ENCODE measurements at places on chromosomes 3 and 15.

GRCh38 chr15:59862191-59863155 is 141.6 kb upstream of the FOXB1 start:
- no peak for DNase-seq

- DNase-seq: peak; percentile 73
Measured at GRCh38 chr3:120678331-120678947, 3.6 kb downstream of the HGD start.

DNA sequence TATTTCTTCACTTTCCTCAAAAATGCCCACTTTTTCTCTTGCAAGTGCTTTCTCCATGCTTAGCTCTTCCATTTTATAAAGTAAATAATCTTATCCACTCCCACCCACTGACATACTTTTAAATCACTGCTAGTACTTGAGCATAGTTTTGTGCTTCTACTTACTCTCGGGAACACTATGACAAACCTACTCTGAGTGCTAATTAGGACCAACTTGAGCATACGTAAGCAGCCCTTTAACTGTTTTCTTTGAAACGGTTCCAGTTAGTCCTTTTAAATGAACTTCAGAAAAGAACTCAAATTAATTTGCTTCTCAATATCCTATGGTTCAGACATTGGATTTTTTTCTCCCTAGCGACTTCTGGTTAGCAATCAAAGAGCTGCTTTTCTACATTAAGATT is 280.0 kb upstream of the SOX2 start:
- no peak for DNase-seq

DNA sequence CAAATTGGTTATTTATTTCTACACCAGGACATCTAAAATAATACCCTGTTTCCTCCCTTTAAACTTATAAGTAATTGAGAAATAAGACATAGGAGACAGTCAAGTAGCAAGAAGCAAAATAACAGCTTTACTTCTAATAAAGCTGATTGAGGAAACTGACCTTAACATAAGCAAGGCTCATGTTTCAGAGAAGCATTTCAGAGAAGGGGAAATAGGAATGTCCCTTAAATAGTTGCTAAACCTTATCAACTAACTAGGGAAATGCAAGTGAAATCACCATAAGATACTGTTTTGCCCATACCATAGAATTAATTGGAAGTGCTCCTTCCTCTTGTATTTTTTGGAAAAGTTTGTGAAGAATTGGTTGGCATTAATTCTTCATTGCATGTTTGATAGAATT is 84.9 kb downstream of the B3GALNT1 start:
- DNase-seq: no peak

- DNase-seq: peak; percentile 24
Measured at GRCh38 chr15:67240235-67241131, 14.0 kb downstream of the AAGAB start.

DNA sequence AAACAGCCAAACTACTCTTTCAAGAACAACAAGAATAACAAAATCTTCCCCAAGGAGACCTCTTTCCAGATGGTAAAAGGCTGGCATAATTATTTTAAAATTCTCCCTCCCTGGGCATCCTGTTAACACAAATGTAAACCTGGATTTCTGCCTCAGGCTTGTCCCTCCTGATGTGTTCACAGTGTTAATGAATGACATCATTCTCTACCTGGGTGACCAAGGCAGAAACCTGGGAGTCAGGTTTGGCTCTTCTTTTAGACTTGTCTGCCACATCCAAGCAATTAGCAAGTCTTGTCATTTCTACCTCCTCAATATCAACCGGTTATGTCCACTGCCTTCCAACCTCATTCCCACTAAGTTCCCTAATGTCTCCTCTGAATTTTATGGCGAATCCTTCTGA is 368.7 kb upstream of the TBL1XR1 start:
- no peak for DNase-seq

GRCh38 chr3:174618368-174619080 is 240.6 kb upstream of the NAALADL2 start:
- DNase-seq: no peak

GRCh38 chr15:31262143-31262530 is 64.5 kb upstream of the KLF13 start:
- no peak for DNase-seq

DNA sequence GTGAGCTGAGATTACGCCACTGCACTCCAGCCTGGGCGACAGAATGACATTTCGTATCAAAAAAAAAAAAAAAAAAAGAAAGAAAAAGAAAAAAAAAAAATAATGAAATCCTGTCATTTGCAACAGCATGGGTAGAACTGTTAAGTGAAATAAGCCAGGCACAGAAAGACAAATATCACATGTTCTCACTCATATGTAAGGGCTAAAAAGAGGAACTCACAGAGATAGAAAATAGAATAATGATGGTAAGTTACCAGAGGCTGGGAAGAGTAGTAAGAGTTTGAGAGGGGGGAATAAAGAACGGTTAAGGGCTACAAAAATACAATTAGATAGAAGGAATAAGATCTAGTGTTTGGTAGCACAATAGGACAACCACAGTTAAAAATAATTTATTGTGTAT is 19.7 kb downstream of the DENND6A start:
- no peak for DNase-seq

DNA sequence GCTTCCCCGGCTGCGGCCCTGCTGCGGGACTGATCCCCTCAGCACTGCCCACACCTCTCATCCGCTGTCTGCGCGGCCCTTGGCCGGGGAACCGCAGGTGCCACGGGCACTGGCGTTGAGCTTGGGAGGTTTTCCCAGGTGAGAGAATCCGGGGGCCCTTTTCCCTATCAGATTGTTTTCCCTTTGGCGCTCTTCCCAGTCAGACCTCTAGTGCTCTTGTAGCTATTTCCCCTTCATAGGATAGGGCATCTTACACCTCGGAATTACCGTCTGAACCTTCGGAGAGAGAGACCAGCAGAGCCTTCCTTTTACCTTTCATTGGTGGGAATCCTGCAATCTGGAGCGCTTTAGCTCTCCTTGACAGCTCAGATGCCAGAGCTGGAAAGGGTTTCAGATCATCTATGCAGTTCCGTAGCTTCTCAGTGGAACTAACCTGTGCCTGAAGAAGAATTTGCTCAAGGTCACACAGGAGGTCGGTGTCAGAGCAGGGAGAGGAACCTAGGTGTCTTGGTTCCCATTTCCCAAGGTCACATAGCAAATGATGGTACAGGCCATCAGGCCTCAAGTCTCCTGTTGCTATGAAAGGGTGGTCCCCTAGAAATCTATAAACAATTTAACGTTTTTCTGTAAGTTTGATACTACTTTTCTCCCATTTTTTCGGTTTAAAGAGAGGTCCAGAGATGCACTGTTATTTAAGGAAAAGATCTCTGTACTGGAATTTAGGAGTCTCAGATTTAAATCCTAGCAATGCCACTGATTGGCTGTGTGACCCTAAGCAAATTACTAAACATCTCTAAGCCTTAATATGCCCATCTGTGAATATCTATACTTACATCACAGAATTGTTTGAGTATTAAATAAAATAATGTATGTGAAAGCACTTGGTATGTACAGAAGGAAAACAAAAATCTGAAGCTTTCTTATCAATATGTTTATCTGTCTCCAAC is 916 bp downstream of the IDH3A start:
- DNase-seq: no peak

DNA sequence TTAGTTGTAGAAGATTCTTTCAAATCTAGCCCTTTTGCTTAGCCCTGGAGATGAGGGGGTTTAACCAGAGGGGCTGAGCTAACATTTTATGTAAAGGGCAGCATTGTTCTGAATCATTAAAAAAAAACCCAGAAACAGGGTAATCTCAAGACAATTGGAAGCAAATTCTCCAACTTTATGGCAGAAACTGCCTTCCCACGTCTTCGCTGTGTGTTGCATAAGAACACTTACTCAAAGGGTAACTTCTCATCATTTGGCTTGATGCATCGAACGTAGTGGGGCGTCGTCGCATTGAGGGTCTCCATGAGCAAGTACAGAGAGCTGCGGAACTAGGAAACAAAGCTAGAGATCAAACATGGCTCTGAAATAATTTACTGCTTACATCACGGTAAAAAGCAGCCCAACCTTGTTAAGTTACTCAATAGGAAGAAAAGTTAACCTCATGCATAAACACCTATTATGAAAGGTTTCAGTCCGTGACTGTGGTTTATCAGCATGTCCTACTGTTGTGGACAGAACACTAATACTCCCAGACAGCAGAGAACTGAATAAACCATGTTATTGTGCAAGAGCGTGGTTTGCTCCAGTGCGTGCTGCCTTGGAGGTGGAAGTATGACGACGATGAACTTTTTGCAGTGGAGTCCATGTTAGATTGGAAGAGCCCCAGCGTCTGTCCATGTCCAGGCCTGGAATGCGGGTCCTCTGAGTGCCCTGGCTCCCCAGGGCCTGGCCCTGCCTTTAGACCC is 48.7 kb downstream of the MYO5C start:
- DNase-seq: no peak

DNA sequence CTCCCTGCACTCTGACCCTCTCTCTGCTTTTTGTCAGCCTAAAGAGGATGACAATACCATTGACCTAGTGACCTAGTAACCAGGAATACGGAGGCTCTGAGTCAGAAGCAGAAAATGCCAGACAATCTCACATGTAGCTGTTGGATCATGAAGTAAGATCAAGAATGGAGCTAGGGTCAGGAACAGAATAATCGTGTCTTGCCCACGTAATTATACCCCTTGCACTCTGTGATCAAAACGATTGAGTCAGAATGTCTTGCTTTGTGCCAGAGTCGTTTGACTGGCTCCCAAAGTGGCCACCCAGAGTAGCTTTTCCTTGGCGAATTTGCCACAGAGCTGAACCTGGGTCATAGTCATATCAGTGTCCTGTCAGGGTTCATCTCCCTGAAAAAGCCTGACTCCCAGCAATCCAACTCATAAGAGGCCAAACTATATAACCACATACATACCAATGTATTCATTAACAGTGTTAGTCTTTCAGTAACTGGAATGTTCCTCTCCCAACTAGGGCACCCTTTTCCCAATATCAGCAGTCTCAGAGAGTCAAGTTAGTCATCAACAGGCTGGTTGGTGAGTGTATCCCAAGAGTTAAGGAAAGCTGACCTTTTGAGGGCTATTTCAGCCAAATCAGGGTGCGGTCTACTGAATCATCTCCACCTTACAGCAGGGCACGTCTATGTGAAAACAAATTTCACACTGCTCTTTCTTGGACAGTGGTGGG is 5.0 kb upstream of the CDV3 start:
- peak; percentile 75 for DNase-seq

- DNase-seq: no peak
Measured at GRCh38 chr3:11554236-11554610, 89.5 kb downstream of the VGLL4 start.

- DNase-seq: no peak
Measured at GRCh38 chr15:27260523-27260922, 289.5 kb downstream of the GABRG3 start.

GRCh38 chr3:22361521-22361920 is 610.5 kb upstream of the ZNF385D start:
- DNase-seq: no peak

- DNase-seq: peak; percentile 15
Measured at GRCh38 chr15:69225355-69226022, 65.1 kb downstream of the GLCE start.

- DNase-seq: no peak
Measured at GRCh38 chr3:134066158-134066541, 36.4 kb upstream of the SLCO2A1 start.

DNA sequence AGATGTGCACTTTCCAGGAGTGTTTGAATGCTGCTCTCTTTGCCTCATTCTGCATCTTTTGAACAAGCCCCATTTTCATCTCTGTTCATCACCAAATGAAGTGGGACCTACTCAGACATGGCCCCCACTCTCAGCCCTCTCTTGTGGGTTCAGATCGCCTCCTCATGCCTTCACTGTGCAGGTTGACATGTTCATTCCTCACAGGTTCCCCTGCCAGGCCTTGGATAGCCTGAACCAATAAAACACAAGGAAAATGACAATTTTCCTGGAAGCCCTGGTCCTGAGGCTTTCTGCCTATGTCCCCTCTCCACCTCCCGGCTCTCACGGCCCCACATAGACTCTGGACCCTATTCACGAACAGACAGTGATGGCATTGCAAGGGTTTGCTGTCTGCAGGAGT is 17.7 kb downstream of the KLF15 start:
- no peak for DNase-seq

DNA sequence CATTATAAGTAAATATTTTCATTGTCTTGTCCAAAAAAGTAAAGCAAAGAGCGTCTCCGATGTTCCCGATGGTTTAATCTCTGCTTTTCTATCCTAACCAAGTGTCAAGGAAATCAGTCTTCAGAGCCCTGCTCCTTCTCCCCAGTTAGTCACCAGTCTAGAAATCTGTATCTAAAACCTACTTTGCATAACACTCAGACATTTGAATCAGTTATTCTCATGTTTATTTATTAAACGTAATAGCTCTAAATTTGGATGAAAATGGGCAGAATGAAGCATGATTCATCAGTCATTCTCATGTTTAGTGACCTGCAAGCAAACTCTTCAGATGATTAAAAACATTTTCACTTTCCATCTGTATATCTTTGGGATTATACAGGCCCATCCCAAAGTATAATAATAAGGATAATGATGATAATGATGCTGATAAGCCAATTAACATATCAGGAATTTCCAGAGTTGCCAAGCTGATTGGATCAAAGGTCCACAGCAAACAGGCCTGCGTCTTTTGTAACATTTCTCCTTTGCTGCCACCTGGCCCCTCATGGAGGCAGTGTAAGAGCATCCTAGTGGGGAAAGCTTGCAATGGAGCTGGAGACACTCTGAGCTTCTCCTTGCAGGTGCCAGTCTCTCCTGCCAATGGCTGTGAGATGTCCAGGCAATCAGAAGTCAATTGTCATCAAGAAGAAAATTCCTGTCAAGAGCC is 273.9 kb downstream of the IGSF11 start:
- no peak for DNase-seq

DNA sequence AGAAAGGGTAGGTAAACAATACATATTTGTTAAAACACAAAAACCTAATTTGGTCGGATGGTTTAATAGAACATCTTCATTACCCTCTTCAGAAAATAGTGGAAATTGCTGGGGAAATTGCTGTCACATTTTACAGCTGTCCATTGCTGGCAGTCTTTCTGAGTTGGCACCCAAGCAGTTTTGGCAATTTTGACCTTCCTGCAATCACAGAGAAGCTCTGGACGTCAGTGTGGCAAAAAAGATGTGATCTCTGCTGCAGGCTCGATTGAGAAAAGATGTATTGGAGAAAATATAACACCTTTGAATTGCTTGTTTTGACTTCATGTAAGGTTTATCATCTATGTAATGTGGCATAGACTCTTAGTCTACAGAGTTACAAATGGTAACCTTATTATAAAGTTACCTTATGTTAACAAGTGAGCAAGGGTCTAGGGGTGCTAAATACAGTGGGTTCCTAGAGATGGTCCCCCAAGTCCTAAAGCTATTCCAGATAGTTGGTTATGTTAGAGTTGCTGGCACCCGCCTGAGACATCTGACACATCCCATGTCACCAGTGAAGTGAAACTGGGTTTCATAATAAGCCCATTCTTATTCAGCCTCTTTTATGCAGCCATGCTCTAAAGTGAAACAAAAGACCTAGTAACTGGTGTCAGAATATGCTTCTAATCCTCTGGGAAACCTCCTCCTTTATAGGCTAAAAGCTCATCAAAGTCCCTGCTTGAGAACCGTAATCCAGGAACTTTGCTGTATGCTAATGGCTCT is 14.0 kb downstream of the UBE2E1 start:
- no peak for DNase-seq

- no peak for DNase-seq
Measured at GRCh38 chr15:45331972-45332371, 46.4 kb downstream of the GATM start.
